A549 (cell line): ENCODE measurements at places on chromosomes 4 and X. TPM values are rescaled to one million over a fixed set of nuclear protein-coding genes. Genes with fewer than 3 reads are reported as not detected.

GRCh38 chr4:101862595-101862994 is 72.1 kb downstream of the BANK1 start:
- no peak for DNase-seq

DNA sequence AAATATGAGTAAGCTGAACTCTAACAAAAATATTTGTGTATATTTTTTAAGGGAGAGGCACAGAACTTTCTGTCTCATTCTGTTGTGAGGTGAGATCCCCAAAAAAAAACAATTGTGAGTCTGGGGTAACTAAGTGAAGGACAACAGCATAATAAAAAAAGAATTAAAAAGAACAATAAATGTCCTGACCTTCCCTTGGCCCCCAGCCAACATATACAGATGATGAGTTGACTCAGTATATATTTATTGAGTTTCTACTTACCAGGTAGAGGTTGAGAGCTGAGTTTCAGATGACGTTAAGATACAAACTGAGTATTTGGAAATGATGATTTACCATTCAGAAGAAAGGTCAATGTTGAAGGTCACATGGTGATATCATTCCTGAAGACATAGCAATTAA is 239.5 kb downstream of the KCNIP4 start:
- DNase-seq: no peak

- DNase-seq: peak; percentile 40
Measured at GRCh38 chr4:84379917-84380641, 119.0 kb downstream of the NKX6-1 start.

- peak; percentile 12 for DNase-seq
Measured at GRCh38 chrX:101430457-101431078, 22.5 kb downstream of the HNRNPH2 start.

DNA sequence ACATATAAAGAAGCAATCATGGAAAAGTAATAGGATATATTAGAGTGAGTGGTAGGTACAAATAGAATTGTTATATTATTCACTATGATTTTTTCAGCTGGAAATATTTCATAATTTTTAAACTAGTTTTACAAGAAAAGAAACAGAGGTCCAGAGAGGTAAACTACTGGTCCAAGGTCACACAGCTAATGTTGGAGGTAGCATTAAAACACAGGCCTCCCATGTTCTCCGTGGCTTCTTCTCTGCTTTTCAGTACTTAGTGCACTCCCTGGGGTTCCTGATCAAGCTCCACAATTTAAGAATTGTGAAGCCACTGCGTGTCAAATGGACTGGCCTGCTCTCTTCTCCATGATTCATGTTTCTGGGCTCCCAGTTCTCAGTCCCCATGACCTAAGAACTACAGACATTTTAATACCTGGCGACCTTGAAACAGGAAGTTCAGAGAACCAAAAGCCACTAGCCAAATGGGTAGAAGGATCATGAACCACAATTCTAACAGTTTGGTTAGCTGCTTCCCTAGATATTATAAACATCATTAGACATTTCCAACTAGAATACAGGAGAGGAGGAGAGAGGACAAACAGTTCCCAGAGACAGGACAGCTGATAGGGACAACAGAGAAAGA is 172.0 kb upstream of the KLF3 start:
- no peak for DNase-seq

GRCh38 chr4:85762529-85762871 is 287.6 kb downstream of the ARHGAP24 start:
- no peak for DNase-seq

The AFF2 gene
- polyA plus RNA-seq: not detected in 3 replicates

The SLIT2 gene
- polyA plus RNA-seq: not detected in 3 replicates

The TMPRSS11B gene
- not detected in 3 replicates for polyA plus RNA-seq

The RIBC1 gene
- polyA plus RNA-seq: 0.96 to 1.5 TPM (median 1.1 TPM) in 3 replicates

The TLR3 gene
- polyA plus RNA-seq: 0.09 to 0.29 TPM (median 0.16 TPM) in 3 replicates
